Stimulated activated naive CD8-positive, alpha-beta T cell treated with anti-CD3 and anti-CD28 coated beads, Interleukin-15, amount 100 ng/mL, for 72 hours (primary cell): ENCODE measurements at places on chromosomes 3 and 15.
A peak's percentile ranks its signal among the peaks of the same experiment; 100 is the strongest.

DNA sequence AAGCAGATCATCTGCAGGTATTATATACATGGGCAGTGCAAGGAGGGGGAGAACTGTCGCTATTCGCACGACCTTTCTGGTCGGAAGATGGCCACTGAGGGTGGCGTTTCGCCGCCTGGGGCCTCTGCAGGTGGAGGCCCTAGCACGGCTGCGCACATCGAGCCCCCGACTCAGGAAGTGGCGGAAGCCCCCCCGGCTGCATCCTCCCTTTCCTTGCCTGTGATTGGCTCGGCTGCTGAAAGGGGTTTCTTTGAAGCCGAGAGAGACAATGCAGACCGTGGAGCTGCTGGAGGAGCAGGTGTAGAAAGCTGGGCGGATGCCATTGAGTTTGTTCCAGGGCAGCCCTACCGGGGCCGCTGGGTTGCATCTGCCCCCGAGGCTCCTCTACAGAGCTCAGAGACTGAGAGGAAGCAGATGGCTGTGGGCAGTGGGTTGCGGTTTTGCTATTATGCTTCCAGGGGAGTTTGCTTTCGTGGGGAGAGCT, 639 bp downstream of the MKRN3 start:
- DNase-seq: peak; percentile 54

DNA sequence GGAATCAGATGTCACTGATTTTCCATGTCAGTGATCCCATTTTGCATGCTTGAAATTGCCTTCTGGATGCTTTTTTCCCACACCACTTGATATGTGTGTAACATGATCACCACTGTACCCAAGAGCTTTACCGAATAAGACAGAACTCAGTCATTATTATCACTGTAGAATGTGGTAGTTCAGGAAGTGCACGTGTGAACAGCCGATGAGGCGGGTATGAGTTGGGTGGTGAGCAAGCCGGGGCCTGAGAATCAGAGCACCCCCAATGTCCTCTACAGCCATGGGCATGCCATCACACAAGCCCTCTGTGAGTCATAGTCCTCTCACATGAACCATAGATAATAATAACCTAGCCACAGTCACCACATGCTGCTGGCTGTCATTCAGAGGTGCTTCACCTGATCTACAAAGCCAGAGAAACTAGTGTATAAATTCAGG, 470.8 kb downstream of the SOX2 start:
- DNase-seq: no peak

- no peak for DNase-seq
These were observed 27.4 kb upstream of the BOC start for GRCh38 chr3:113183748-113184661.

GRCh38 chr15:46879032-46879770, 838.1 kb upstream of the SEMA6D start:
- no peak for DNase-seq

GRCh38 chr3:148729476-148730055, 31.9 kb downstream of the AGTR1 start:
- no peak for DNase-seq

DNA sequence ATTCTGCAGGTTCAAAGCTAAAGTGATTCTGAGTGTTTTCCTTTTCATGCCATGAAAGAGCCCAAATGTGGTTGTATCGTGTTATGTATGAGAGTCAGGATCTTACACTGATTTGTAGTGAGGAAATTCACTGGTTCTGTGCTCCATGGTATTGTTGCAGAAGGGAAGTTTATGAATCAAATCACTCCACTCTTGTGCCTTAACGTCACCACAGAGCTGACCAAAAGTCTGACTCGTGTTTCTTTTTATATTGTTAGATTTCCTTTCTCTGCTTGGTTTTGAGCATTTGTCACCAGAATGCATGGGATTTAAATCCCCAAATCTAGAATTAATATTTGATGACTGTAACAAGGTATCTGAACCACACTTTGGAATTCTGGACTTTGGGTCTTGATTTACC, 29.1 kb upstream of the SLC30A4 start:
- DNase-seq: no peak

GRCh38 chr3:51280176-51280575, 104.9 kb upstream of the MANF start:
- no peak for DNase-seq

- no peak for DNase-seq
These were observed 195.9 kb upstream of the ST8SIA2 start for GRCh38 chr15:92197746-92198145.

GRCh38 chr15:28944286-28944685, 58.5 kb downstream of the APBA2 start:
- no peak for DNase-seq

GRCh38 chr15:71494563-71495397, 315.6 kb upstream of the NR2E3 start:
- no peak for DNase-seq

DNA sequence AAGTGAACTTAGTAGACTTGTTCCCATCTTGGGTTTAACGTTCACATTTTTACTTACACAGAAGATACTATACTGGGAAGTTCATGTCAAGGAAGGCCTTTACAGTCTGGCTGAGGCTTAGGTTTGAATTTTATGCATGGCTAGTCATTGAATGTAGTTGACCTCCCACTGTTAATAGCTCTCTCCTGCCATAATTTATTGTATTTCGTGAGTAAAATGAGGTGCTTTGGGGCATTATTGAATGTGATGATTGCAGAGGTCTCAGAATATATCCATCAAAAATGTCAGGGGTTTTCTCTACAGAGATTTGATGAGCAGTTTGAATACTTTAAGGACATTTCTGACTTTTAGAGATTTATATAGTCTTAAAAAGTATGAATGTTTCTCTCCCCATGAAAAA, 356.6 kb upstream of the GRM7 start:
- no peak for DNase-seq

DNA sequence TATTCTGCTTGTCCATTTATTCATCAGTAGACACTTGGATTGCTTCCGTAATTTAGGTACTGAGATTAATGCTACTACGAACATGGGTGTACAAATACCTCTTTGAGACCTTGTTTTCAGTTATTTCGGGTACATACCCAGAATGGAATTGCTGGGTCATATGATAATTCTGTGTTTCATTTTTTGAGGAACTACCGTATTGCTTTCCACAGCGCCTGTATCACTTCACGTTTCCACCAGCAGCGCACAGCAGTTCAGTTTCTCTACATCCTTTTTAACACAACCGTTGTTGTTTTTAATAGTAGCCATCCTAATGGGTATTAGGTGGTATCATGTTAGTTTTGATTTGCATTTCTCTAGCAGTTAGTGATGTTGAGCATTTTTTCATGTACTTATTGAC, 9.5 kb downstream of the PAK2 start:
- no peak for DNase-seq
